ENCODE measurements at places on chromosomes 3 and 15.

- no peak for DNase-seq
Measured at GRCh38 chr3:87766721-87767120, 292.1 kb downstream of the CGGBP1 start.

- DNase-seq: no peak
Measured at GRCh38 chr3:38585791-38586420, 63.6 kb downstream of the SCN5A start.

- no peak for DNase-seq
Measured at GRCh38 chr15:26614734-26615133, 158.1 kb downstream of the GABRB3 start.

DNA sequence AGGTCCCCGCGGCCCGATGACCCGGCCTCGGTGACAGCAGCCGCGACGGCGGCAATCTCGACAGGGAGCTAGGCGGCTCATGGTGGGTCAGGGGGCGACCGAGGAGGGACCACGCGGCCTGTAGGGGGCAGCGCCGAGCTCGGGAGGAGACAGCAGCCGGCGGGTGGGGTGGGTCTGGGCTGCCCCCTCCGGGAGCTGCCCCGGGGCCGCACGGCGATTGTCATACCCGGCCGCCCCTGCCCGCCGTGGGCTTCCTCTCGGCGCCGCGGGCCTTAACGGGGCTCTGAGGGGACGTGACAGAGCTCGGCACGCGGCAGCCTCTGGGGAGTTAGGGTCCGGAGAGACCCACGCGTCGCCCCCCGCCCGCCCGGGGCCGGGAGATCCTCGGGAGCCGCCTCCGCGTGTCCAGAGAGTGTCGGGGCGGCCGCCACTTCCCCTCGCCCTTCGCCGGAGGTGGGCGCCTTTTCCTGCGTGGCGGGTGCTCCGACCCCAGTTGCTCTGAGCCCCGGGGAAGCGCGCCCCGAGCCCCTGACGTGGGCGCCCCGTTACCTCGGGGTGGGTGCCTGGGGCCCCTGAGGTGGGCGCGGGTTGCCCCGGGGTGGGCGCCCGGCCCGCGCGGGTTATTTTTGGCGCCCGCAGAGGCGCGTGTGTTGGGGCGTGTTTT lies 539 bp upstream of the PLCL2 start:
- DNase-seq: no peak

GRCh38 chr3:31945738-31946052 lies 35.4 kb downstream of the OSBPL10 start:
- no peak for DNase-seq

- DNase-seq: no peak
Measured at GRCh38 chr15:57697588-57697987, 8.9 kb upstream of the POLR2M start.

DNA sequence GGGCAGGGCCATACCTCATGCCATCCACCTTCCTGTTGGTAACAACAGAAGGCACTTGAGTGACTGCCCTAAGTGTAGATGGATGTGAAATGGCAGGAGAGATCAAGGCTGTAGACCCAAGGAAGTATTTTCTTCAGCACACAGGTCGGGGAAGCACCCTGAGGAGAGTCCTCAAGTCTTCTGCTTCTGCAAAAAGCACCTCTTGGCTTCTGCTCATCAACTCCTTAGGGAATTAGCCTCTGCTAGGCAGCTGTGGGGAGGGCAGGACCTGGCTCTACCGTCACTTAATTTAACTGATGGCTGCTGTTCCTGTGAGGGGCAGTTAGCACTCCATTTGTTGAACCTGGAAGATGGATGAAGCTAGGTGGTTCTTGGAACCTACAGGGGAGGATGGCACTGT lies 6.9 kb upstream of the CACNA2D2 start:
- no peak for DNase-seq

DNA sequence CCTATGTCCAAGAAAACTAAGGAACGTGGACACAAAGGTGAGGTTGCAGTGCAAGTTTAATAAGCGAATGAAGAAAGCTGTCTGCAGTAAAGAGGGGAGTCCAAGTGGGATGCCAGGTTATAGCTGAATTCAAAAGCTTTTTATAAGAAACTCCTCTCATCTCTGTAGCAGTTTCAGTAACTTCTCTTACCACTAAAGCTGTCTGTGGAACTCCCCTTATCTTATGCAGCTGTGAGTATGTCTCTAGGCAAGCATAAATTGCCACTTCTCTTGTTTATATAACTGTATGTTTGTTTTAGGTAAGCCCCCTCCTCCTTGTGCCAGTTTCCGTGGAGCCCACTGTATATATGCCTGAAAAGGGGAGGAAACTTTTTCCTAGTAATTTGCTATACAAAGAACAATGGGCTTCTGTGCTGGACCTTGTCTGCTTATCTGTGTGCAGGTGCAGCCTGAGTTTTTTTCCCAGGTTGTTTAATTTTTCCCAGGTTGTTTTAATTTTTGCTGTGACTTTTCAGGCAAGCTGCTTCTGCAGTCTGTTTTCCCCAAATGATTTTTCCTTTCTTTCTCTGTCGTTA lies 875.1 kb upstream of the EPHA6 start:
- no peak for DNase-seq

DNA sequence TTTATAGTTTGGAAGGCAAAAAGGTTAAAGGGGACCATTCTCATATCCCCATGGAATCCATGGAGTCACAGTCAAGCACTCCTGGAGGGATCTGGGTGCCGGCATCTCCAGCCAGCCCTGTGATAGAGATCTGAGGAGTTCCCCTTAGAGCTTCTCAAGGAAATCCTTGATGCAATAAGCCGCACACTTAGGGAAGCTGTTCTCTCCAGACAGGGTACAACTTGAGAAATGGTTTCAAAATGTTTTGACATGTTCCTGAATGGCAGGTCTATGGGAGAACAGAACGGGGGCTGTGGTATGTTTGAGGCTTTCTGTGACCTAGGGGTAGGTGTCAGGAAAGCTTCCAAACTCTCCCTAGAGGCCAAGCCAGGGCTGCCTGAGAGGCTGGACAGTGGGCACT lies 292.9 kb downstream of the TLE3 start:
- no peak for DNase-seq

- no peak for DNase-seq
Measured at GRCh38 chr15:71043373-71043772, 71.9 kb upstream of the THSD4 start.

GRCh38 chr3:102974333-102974732 lies 539.5 kb downstream of the ZPLD1 start:
- no peak for DNase-seq

DNA sequence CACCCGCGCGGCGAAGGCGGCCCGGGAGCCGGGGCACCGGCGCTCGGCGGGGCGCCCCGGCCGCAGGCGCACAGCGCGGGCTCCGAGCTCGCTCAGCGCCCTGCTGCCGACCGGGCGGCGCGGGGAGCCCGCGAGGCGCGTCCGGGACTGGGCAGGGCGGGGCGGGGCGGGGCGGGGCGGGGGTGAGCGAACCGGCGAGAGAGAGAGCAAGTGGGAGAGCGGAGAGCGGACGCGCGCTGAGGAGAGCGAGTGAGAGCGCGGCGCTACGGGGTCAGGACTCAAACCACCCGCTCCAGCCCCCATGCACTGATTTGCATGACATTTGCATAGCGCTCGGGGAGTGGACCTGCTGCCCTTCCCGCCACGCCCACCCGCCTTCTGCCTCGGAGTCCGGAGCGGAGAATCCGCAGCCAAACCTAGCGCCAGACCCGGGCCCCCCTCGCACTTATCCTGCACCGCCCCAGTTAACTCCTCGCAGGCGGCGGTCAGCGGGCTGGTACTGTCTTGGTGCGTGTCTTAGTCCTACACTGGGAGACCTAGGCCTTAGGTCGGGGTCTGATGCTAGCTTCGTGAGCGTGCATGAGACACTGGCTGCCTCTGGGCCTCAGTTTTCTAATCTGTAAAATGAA lies at the start of gene MYLK:
MYLK (minus strand) TSS at position 130 of the 629 bp plus-strand sequence. CDS start 90,491 bp downstream, outside the sequence.
- DNase-seq: no peak

DNA sequence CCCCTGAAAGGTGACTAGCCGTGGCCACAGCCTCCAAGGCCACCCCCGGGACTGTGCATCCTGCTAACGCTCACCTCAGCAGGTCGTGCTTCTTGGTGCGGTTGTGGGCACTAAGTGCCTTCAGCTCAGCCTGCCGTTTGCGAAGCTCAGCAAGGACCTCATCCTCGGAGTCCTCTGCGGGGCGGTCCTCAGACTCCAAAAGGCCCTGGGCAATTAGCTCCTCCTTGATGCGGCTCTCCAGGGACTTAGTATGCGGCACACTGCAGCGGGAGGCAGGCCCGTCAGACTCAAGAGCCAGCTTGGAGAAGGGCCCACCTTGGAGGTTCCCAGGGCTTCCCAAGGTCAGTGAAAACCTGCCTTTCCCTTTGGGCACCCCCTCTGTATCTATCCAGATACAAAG lies 8.3 kb downstream of the TADA3 start:
- DNase-seq: no peak

- DNase-seq: no peak
Measured at GRCh38 chr3:49966233-49966942, 26.4 kb downstream of the RBM6 start.

DNA sequence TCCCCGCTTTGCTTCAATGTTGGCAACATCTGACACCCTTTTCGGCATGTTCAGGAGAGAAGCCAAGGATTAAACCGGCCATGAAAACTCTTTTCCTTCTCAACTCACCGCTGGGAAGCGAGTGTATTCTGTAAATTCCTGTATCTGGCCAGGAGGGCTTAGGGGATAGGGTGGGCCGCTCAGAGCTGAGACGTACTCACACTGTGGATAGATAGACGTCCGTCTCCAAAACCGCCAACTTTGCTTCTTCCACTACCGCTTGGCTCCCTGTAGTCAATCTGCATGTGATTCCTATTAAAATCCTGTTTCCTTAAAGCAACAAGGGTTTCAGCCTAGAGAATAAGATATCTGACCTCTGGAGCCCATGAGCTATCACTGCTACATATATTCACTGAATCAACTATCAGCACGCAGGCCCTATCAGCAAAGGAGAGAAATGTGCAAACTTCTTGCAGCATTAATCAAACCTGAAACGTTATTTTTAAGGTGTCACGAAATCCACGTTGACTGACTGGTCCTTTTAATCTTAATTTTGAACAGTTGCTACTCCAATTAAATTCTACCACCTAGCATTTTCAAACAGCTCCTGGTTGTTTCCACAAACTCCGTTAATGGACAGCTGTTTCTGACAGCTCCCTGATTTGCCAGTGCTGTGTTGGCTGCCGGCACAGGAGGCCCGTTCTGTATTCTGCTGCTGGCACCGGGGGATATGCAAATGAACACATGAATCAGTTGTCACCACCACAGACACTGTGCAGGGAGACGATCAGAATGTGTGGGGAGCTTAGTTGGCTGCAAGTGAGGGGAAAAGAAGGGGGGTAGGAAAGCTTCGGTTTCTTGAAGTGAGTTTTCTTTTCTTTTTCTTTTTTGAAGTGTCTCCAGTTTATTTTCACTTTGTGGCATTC lies 438.9 kb upstream of the ARRDC4 start:
- no peak for DNase-seq

DNA sequence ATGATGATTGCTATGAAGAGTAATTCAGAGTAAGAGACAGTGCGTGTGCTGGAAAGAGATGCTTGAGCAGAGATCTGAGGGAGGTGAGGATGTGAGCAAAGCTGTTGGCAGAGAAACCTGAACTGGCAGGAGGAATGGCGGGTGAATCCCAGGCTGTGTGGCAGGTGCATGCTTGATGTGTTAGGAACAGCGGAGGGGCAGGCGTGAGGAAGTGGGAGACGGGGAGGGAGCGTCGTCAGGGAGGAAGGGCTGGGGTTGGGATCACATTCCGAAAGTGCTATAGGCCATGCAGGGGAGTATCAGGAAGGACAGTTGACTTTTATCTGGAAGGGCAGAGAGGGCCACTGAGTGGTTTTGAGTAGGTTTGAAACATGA lies 8.6 kb downstream of the GABRA5 start:
- no peak for DNase-seq

DNA sequence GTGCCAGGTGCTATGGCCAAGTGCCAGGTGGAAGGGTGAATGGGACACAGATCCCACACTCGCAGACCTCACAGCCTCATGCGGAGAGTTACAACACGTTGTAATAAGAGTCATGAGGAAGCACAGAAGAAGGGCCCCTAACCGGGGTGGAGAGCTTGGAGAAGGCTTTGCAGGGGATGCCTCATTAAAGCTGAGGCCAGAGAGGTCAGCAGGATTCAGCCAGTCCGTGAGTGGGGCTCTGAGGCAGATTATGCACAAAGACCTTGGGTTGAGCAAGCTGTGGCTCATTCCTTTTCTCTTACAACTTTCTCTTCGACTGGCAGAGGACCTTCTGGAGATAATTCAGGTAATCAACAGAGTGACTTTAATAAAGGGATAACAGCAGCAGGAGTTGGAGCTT lies 65.3 kb upstream of the SNRK start:
- DNase-seq: no peak

GRCh38 chr15:37903919-37904625 lies 30.4 kb upstream of the TMCO5A start:
- DNase-seq: no peak

DNA sequence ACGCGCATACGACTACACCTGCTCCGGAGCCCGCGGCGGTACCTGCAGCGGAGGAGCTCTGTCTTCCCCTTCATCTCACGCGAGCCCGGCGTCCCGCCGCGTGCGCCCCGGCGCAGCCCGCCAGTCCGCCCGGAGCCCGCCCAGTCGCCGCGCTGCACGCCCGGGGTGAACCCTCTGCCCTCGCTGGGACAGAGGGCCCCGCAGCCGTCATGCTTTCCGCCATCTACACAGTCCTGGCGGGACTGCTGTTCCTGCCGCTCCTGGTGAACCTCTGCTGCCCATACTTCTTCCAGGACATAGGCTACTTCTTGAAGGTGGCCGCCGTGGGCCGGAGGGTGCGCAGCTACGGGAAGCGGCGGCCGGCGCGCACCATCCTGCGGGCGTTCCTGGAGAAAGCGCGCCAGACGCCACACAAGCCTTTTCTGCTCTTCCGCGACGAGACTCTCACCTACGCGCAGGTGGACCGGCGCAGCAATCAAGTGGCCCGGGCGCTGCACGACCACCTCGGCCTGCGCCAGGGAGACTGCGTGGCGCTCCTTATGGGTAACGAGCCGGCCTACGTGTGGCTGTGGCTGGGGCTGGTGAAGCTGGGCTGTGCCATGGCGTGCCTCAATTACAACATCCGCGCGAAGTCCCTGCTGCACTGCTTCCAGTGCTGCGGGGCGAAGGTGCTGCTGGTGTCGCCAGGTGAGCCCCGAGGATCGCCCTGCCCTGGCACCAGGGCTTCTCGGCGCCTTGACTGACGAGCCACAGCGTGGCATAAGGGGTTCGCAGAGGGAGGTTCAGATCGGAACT lies 420 bp downstream of the SLC27A2 start:
- DNase-seq: no peak

- no peak for DNase-seq
Measured at GRCh38 chr15:81229586-81229985, 32.9 kb downstream of the IL16 start.

DNA sequence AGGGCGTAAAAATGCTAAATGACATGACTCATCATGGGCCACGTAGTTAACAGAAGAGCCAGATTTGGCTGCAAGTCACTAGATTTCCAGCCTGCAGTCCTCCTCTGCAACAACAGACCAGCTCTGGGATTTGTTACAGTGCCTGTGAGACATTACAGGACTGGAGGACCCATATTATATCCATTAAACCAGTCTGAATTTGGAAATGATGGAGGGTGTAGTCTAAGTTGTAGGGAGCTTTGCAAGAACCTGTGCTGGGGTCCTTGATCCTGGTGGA lies 10.8 kb downstream of the ZNF774 start:
- DNase-seq: no peak

Measured in cortex of kidney (tissue), 1 donor.